ENCODE measurements at places on chromosomes 3 and 15. TPM values are rescaled to one million over a fixed set of nuclear protein-coding genes. Genes with fewer than 3 reads are reported as not detected.

Gene FBLN2
- polyA plus RNA-seq: 0.30 TPM

Gene GOLGA8J
- not detected for polyA plus RNA-seq

Gene MB21D2
- 39.0 TPM for polyA plus RNA-seq

Gene PCLAF
- polyA plus RNA-seq: 10.8 TPM

Data from neural cell (in vitro differentiated cells).